Mucosa of descending colon (tissue), 3 donors: ENCODE measurements at places on chromosomes 7 and 10. TPM values are rescaled to one million over a fixed set of nuclear protein-coding genes. Genes with fewer than 3 reads are reported as not detected.

DNA sequence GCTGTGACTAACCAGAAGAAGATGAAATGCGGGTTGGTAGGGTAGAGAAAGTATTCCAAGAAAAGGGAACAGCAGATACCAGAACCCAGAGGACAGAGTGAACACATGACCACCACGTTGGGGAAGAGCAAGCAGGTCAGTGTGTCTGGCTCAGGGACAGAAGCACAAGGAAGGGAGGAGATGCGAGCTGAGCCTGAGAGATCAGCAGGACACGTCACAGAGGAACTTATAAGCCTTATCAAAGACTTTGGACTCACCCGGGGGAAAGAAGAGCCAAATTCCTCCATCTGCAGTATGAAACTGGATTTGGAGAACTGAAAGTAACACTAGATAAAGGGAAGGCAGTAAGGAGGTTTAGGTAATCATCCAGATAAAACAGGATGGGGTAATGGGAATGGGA lies 232.1 kb upstream of the NPVF start:
- no peak for DNase-seq

CPN1 gene
- total RNA-seq = not detected

- no peak for DNase-seq
These were observed 1.6 kb upstream of the EPC1 start for GRCh38 chr10:32348297-32349198.

DNA sequence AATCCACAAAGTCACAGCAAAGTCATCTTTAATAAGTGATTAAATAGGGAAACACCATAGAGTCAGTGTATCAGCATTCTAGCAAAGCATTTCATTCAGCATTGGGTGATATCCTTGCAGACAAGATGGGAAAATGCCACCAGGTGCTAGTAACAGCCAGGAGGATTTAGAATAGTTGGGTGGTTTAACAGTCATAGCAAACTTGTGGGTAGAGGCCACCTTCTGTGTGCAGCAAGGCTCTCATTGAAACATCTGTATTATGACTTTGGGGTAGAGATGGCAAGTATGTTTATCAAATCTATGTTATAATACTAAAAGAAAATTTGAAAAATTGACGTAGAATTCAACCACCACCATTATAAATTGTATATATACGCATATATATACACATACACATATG lies 26.4 kb upstream of the ADO start:
- DNase-seq = no peak

- DNase-seq = no peak
These were observed 29.3 kb upstream of the OSBPL3 start for GRCh38 chr7:25009257-25009656.

DNA sequence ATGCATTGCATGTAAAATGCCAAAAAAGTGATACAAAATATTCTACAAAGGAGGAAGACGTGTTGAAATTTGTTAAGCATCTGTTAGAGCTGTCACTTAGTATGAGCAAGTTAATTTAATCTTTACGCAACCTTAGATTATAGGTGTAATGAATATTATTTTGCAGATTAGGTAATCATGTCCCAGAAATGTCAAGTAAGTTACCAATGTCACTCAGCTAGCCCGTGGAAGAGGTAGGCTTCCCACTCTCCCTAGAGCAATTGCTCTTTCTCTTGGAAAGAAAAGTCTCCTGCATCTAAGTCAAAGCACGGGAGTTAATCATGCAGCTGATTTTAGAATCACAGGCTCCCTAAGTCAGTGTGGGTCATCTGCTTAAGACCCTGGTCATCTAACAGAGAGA lies 830.4 kb upstream of the IGFBP3 start:
- DNase-seq = no peak

C10orf62 gene
- not detected for total RNA-seq

CCDC146 gene
- 20.5 TPM for total RNA-seq

GRCh38 chr10:119112056-119112455 lies 8.1 kb downstream of the DENND10 start:
- no peak for DNase-seq

GRCh38 chr7:77888998-77889397 lies 90.4 kb downstream of the PHTF2 start:
- DNase-seq = no peak

AS3MT gene
- not detected for total RNA-seq

DNA sequence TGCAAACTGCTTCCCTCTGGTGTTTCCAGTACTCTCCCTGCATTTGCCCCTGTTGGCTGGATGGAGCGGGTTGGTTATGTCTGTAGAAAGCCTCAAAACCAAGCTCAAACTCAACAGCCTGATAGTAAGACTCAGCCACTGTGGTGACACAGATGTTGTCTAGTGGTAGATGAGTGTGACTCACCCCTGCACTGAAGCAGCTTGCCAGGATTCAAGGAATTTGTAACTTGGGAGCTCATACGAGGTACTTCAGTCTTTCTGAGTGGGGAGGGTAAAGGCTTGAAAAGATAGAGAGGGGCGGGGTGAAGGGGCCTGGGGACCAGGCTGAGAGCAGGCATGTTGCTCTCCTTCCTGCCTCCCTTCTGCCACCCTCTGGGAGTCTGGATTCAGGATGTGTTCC lies 22.9 kb upstream of the AQP1 start:
- no peak for DNase-seq

GRCh38 chr7:81469153-81469868 lies 300.5 kb downstream of the HGF start:
- no peak for DNase-seq
